ENCODE measurements at places on chromosomes 6 and 20.

DNA sequence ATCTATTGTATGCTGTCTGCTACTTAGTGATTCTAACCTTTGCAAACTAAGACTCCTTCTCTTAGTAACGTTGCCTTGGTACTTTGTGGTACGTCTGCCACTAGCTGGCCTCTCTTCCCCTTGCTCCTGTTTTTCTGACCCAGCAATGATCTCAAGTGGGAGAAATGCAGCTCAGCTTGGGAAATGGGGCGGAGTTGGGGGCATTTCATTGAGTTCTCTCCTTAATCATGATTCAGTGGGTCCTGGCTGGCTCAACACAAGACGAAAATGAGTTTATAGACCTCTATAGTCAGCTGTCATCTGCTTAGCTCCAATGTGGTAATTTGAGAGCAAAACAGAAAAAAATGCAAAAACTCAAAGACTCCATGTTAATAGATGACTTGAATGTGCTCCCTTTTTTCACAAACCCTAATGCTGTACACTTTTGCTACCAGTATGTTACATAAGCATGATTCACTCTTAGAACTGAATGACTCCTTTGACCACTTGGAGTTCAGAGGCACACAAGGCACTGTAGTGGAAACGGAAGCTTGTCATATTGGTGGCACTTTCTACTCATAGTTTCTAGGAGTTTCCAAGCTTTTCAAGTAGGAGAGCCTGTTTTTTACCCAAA, 55.3 kb upstream of the SOX4 start:
- DNase-seq = peak; percentile 30

DNA sequence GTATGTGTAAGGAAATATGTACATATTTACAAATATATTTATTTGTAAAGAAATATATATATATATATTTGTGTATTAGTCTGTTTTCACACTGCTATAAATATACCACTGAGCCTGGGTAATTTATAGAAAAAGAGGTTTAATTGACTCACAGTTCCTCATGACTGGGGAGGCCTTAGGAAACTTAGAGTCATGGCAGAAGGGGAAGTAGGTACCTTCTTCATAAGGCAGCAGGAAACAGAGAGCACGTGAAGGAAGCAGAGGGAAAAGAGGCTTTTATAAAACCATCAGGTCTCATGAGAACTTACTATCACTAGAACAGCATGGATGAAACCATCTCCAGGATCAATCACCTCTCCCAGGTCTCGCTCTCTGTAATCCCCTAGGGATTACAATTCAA, 644.5 kb upstream of the HS3ST5 start:
- DNase-seq = no peak

DNA sequence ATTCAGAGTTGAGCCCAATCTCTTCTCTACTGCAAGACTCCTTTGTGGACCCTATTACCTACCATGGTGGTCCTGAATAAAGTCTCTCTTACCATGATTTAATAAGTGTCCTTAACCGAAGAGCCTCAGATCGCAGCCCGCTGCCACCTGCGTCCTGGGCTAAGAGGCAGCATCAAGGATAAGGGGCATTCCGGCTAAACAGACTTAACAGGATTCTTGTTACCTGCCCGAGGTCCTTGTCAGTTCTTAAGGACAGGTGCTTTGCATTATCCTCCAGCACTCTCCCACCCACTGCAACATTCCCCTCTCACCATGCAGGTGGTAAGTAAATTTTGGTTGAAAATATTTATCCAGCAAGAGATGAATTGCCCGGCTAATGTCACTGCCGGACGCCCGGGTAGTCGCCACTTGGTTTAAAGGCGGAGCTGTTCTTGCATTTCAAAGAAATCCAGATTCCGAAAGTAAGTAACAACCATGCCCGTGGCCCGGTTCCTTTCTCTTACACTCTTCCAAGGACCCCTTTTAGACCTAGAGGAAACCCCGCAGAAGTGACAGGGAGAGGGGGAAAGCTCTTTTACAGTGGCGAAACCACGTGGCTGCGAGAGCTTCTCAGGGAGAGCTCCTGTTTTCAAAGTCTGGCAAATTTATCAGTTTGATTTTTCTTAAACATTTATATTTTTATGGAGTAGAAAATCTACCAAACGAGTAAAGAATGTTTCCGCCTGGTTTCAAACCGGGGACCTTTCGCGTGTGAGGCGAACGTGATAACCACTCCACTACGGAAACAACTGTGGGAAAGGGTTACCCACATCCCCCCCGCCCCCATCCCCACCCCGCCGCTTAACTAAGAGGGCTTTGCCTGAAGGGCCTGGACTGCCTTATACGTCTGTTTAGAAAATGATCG, 41.9 kb upstream of the PRSS16 start:
- DNase-seq = no peak

DNA sequence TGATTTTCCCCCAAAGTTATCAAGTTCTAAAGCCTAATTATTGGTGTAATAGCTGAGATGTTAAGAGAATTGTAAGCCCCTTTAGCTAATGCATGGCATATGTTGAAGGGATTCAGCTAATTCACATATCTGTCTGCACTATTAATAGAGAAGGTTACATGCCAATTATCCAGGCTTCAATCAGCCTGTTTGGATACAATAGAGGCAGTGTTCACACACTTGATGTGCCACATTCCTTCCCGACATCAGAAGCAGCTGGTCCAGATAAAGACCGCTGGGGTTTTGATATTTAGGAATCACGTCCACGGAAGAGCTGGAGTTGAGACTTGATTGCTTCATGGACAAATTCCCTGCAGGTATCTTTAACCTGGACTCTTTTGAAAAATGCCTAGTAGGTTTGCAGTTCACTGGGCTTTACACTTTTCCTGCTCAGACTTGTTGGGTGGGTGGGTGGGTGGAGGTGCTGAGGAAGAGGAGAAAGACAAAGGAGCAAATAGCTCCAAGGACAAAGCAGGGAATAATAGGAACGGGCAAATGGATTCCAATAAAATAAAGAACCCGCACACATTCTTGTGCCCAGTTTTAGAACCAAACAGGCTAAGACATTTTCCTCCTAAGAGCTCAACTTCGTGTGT, 142.6 kb upstream of the ZNF217 start:
- DNase-seq = no peak

GRCh38 chr6:135935941-135936601, 84.6 kb downstream of the PDE7B start:
- DNase-seq = no peak

DNA sequence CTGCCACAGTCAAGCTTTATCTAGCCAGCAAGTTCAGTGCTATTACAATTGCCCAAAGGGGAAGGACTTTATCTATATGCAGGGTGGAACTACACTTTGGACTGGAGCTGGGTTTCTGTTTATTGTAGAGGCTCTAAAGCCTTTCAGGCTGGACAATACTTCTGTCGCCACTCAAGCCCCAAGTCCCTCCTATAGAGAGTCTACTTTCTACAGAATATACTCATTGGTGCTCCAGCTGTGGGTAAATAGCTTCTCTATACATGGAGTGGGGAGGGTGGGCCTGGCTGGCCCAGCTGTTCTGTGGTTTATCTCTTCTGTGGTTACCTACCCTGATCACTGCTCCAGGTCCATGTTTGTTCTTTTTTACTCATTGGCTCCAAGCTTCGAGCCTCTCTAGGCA, 151.8 kb upstream of the MYLIP start:
- no peak for DNase-seq

All from kidney glomerular epithelial cell (primary cell).